MG63 (cell line): ENCODE measurements at places on chromosomes 3 and 15.

DNA sequence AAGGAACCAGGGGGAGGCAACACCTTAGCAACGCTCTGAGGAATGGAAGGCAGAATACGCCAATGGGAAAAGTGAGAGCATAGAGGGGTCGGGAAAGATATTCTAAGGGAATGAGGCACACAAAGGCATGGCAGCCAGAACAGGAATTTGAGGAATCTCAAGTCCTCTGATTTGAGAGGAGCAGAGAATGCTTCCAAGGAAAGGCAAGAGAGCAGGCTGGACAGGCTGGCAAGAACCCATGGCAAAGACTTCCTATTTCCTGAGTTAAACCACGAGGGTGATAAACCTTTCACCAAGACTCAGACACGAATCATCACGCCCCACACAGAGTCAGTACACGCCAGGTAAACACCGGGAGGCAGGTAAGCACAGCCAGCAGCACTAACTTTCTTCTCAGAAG, 109.8 kb downstream of the IGF2BP2 start:
- DNase-seq = peak; percentile 74

GRCh38 chr3:131846296-131846924, 188.4 kb downstream of the CPNE4 start:
- DNase-seq = no peak

DNA sequence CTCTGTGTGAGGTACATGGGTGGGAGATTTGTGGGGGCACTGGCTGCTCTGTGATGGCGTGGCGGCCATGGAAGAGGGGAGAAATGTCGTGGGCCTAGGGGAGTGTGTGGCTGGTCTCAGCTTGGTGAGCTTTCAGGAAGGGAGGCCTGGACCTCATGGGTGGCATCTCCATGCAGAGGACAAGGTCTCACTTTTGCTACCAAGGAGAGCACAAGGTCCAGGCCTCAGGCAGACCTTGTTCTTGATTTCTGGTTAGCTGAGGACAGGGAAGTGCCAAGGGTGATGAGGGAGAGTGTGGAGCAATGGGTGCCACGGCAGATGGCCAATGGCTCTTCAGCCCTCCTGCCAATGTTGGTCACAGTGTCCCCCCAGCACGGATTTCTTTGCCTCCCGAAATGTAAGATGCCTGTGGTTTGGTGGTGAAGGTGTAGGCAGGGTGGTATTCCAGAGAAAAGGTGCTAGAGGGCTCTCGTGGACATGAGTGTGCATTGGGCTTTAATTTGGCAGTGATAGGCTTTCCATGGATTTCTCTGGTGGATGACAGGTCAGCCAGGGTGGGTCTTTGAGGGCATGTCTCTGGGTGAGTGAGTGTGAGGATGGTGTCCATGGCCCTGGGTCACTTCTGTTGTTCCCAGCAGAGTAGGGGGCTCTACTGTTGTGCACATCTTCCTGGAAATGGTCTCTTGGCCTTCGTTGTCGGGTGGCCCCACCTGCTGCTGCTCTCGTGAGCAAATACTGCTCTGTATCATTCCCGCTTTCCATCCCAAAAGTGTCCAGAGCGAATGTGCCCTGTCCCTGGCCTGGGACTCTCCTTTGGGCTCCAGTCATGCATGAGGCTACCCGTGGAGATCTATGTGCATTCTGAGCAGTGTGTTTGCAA, 108.0 kb downstream of the SNRPN start:
- DNase-seq = no peak

- DNase-seq = no peak
Observed at GRCh38 chr3:81277853-81278252, 483.6 kb downstream of the GBE1 start.

DNA sequence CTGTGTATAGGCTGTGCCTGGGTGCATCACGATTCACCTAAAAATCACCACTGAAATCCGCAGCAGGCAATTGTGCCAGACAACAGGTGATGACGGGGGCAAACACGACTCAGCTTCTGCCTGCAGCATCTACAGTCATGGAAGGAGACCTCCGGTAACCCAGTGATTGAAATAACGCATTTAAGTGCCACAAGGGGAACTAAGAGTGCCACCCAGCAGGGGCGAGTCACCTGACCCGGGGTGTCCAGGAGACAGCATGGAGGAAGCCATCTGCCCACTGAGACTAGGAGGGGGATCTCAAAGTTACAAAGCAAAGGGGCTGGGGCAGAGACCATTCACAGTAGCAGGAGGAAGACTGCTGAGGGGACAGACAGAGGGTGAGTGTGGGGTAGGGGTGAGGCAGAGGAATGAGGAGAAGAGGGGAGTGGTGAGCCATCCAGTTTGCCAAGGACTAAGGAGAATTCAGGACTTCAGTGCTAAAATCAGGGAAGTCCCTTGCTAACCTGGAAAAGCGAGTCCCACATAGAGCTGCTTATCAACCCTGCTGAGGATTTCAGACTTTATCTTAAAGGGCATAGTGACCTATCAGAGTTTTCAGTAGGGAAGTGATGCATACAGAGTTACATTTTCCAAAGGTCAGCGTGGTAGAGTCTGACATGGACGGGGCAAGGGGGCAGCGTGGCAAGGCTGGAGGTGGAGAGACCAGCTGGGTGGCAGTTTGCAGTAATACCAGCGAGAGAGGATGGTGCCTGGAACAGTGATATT, 256.7 kb upstream of the HES1 start:
- no peak for DNase-seq

DNA sequence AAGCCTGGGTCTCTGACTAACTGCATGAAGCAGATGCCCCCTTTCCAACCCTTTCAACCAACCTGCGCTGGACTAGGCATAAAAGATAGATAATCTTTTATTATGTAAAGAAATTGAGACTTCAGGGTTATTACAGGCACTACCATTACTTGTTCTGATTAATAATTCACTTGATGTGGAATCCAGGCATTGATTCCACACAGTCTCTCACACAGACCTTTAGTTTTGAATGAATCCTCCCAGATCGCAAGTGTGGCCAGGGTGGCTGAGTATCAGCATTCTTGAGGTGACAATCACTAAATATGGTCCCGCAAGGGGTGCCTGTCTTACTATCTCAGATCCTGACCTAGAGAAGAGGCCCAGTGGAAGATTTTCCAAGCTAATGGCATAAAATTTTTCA, 368.9 kb upstream of the ONECUT1 start:
- DNase-seq = no peak

DNA sequence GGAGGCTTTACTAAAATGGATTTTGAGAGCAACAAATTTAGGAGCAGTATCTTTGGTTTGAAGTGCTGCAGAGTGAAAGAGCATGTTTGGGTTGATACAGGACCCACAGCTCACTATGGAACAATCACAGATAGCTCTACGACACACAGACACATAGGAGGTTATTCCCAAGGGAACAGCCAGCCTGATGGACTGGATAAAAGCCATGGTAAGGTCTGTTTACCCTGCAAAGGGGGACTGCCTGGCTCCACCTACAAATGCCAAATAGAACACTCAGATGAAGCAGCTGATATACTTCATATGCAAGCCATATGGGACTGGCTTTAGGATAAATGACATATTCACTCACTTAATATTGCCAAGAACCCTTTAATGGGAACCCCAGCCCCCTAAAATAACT, 75.4 kb downstream of the CDC25A start:
- DNase-seq = no peak

DNA sequence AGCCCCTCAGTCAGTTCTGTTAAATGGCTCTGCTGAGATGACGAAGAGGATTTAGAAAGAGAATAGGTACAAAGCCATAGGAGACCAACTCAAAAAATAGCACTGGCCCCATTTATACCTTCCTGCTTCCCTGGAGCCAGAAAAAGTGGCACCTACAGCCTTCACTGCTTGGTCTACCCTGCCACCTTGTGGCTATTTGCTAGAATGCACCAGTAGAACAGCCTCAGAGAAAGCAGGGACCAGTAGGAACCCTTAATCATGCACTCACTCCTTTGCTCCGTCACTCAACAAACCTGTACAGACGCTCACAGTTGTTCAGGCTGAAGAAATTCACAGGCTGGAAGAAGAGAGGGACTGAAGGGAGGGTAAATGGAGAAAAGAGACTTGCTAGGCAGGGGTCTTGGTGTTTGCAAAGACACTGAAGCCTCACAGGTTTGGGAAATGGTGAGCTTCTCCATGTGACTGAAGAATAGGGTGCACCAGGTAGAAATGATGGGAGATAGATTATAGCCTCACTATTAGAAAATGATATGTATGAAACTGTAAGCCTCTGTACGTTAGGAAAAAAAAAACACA, 12.1 kb upstream of the RTP2 start:
- DNase-seq = peak; percentile 52

DNA sequence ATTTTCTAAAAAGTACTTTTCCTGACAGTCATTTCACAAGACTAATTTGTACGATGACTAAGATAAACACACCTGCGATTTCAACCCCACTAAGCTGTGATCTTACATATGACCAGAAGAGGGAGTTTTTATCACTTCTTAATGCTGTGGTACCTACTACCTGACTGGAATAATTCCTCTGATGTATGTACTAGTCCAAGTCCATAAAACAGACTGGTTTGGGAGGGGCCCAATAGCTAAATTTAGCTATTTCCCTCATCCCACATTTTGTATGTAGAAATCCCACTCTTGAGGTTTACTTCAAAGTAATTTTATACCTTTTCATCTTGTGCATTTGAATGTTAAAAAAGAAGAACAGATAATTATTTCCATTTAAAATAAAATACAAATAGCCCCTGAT, 49.7 kb upstream of the SCAANT1 start:
- DNase-seq = no peak

DNA sequence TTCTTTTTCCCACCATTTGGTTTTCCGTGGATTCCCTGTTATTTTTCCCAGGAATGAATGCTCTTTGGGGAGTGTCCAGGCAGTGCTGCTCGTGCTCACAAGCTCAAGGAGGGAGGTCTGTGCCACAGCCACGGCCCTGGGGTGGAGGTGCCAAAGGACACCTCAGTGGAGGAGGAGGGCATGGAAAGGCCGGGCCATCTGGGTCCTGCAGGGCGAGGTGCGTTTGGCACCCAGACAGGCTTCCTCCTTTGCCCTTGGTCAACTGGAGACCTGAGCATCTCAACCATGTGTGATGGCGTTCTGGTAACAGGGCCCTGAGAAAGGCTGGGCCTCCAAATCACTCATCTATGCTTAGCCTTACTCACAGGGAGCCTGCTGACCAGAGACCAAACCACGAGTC, 25.4 kb downstream of the KY start:
- no peak for DNase-seq
